ENCODE measurements at places on chromosomes 12 and 14.

- DNase-seq = no peak
Observed at GRCh38 chr12:47851303-47851952, 31.7 kb upstream of the HDAC7 start.

- DNase-seq = no peak
Observed at GRCh38 chr12:24229031-24229700, 279.7 kb upstream of the SOX5 start.

- DNase-seq = no peak
Observed at GRCh38 chr12:57940052-57940914, 1.1 kb upstream of the ATP23 start.

- no peak for DNase-seq
Observed at GRCh38 chr12:113370923-113371682, 12.7 kb downstream of the PLBD2 start.

GRCh38 chr12:123829561-123829960 is 67.5 kb downstream of the DNAH10 start:
- DNase-seq = no peak

DNA sequence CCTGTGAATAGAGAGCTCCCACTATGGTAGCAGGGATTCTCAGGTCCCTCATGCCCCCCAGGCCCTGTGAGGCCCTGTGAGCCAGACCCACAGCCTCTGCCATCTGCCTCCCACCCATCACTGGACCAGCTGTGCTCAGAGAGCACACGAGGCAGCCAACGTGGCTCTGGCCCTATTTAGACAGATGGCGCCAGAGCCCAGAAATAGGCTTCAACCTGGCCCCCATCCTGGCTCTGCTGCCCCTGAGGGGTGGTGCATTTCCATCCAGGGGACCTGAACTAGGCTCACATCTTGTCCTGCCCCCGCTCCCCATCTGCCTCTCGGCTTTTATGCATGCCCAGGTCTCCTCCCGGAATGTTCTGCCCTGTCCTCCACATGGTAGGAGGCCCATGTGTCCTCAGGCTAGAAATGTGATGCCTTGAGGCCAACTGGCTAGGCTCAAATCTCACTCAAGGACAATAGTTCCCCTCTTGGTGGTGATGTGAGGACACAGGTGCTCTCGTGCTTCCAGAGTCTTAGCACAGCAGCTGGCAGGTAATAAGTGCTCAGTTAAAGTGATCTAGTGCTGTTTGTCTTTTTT is 18.9 kb downstream of the TMEM63C start:
- no peak for DNase-seq

DNA sequence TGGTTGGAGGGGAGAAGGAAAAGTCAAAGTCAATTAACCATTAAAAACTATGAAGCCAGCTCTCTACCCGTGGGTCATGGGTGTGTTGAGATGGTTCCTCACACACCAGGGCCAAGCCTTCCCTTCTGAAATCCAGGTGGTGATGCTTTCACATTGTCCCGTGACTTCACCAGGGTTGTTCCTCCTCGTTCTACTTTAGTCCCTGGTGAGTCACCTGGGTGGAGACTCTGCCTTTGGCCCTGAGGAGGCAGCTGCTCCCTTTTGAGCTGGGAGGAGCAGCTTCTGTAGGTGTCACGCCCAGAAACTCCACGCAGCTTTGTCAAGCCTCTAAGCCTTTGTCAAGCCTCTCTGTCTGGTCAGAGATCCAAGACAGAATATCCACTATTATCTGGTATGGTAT is 348.3 kb downstream of the BMP4 start:
- DNase-seq = no peak

GRCh38 chr12:130088504-130088903 is 73.8 kb upstream of the FZD10 start:
- no peak for DNase-seq

DNA sequence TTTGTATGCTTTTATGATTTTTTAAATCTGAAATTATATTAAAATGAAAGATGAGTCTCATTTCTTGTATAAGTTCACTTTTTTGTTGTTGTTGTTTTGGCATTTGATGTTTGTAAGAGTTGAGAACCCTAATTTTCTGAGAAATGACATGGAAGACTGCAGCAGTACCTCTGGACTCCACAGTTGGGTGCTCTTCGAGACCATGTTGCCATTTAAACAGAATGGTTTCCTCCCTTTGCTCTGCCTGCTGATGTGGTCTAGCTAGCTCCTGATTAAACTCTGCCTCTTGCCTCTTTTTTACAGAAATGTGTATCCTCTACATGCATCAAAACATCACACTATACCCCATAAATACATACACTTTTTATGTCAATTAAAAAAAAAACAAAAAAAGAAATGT is 5.8 kb upstream of the LTA4H start:
- DNase-seq = no peak
